ENCODE measurements at places on chromosomes 13 and 19.

GRCh38 chr13:93847162-93847561, 620.6 kb downstream of the GPC6 start:
- no peak for DNase-seq

- DNase-seq, result no peak
These were observed 99.2 kb downstream of the RFC3 start for GRCh38 chr13:33917190-33917589.

DNA sequence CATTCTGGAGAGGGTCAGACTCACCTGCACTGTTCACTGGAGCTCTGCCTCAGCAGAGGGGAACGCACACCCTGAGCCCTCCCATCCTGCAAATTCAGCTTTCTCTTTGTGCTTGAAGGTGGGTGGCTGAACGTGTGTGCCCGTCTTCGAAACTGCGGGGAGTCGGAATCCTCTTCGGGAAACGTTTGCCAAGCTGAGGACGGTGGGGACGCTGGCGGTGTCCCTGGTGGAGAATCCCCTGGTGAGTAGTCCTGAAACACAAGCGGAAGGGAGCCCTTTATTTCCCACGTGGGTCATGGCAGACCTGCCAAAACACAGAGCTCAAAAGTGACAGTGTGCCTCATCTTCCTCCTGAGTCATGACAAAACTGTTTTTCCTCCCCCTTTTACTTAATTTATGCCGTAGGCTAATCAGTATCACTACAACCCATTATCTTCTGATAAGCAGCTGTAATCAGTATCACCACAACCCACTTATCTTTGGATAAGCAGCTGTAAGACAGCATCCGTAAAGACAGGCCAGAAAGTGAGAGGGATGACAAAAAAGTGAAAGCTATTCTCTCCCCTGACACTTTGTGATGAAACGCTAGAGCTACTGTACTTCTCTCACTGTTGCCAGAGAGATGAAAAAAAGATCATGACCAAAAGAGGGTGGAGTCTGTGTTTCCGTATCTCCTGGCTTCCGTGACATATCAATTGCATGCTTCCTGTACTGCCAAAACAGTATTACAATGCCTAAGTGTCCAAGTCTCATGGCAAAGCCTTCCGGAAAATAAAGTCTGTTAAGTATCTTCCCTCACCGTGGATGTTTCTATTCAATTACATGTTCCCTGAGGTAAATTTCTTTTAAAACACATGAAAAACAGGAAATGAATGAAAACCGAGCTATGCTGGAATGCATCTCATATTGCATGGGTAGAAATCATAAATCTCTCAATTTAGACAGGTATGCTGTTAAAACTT, 155.5 kb downstream of the TBC1D4 start:
- DNase-seq, result peak; percentile 36

- no peak for DNase-seq
These were observed 517.4 kb downstream of the RFC3 start for GRCh38 chr13:34335014-34336007.

GRCh38 chr19:7654401-7654800, 14.4 kb upstream of the RETN start:
- no peak for DNase-seq

DNA sequence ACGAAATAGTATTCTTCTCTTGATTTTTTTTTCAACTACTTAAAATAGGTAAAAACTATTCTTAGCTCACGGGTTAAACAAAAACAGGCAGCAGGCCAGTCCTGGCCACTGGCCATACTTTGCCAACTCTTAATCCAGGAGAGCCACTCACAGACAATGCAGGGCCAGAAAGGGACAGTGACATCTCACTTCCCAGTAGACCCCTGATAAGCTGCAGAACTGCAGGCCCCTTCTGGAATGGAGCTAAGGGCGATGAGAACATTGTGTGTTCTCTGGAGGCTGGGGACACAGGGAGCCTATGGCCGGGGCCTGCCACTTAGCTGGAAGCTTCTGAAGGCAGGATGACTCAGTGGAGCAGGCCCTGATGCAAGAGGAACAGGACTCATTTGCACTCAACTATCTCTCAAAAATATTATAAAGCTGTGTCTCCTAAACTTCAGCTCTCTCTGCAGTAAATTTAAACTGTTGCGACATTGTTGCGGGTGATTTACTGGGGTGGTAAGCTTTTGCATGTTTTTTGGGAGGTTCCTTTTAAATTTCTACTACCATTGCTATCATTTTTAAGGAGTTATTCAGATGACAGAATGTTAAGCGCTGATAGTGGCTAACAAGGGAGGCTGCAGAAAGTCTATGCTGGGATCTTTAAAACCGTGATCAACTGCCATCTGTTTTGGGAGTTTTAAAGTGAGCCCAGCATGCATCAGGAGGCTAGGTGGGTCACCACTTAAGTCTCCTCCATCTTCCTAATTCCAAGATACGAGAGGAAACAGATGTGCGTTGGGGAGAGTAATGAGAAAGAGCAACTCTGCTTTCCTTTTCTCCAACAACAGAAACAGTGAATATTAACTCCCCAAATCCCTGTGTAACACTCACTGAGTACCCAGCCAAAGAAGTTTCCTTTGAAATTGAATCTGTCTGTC, 33.2 kb upstream of the KATNAL1 start:
- no peak for DNase-seq

GRCh38 chr19:46489445-46490272, 6.0 kb downstream of the PNMA8B start:
- DNase-seq, result no peak

- no peak for DNase-seq
These were observed 128.3 kb upstream of the LSM14A start for GRCh38 chr19:34044021-34044420.

GRCh38 chr13:65642996-65643395, 1587.1 kb downstream of the PCDH9 start:
- no peak for DNase-seq

GRCh38 chr19:27773318-27774094, 1439.4 kb downstream of the UQCRFS1 start:
- no peak for DNase-seq

DNA sequence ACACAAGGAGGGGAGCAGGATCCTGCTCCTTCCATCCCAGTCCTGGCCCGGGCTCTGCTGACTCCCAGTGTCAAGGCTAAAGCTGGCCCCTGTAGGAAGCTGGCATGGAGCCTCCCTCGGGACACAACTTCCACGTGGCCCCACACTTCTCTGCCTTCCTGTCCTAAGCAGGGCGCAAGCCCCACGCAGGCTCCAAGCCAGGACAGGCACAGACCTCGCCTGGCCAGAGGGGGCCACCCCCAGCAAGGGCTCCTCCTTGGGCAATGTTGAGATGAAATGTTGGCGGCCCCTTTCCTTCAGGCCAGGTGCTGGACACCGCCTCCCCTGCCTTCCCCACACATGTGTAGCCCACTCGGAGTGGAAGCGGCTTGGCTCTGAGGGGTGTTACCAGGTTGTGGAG, 66.6 kb downstream of the COL4A1 start:
- DNase-seq, result no peak

GRCh38 chr13:78022164-78022877, 103.7 kb upstream of the EDNRB start:
- no peak for DNase-seq

GRCh38 chr13:95644601-95645052, at the start of gene DZIP1:
TSS of gene DZIP1 (minus strand) at chr13:95644706. CDS start at chr13:95642029, 2,677 bp downstream.
- DNase-seq, result no peak

- DNase-seq, result no peak
These were observed 102.3 kb upstream of the ABCC4 start for GRCh38 chr13:95403349-95404140.

GRCh38 chr13:113129921-113130750, 7.5 kb downstream of the F10 start:
- DNase-seq, result no peak

DNA sequence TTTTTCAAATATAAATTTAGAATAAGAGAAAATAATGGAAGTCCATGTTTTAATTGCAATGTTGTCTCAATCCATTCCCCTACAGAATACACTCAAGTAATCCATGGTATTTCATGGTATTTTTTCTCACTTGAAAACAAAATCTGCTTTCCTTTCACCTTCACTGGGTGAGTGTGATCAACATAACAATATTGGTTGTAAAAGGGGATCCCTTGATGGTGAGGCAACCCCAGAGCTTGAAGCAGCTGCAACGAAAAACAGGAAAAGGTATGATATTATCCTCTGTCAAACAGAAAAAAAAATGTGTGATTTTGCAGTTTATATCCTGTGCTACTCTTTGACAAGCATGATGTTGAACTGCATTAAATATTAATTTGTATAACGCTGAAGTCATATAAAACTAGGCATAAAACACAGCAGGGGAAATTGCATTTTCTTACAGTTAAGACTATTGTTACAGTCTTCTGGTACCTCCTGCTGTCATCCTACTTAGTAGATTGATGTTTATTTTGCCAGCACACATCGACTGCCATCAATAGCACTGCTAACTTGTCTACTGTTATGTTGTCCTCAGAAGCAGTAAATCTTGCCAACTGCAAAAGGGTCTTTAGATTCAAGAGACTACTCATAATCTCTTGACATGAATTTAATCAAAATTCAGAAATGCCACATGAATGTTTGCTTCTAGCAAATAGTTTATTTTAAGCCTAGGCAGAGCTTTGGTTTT, 373.1 kb upstream of the MIR17HG start:
- no peak for DNase-seq

DNA sequence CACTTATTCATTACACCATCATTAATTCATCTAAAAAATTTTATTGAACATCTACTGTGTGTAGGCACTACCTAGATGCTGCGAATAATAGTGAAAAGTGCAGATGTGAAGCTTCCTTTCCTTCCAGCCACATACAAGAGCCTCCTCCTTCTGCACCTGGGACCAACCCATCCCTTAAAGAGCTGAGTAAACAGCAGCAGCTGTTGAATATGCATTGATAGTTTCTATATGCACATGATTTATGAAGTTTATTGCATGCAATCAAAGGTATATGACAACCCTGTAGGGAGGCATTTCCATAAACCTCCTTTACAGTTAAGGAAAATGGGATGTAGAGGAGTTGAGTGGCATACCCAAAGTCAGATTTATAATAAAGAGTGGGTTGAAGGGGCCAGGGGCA, 110.3 kb upstream of the IPO5 start:
- no peak for DNase-seq

DNA sequence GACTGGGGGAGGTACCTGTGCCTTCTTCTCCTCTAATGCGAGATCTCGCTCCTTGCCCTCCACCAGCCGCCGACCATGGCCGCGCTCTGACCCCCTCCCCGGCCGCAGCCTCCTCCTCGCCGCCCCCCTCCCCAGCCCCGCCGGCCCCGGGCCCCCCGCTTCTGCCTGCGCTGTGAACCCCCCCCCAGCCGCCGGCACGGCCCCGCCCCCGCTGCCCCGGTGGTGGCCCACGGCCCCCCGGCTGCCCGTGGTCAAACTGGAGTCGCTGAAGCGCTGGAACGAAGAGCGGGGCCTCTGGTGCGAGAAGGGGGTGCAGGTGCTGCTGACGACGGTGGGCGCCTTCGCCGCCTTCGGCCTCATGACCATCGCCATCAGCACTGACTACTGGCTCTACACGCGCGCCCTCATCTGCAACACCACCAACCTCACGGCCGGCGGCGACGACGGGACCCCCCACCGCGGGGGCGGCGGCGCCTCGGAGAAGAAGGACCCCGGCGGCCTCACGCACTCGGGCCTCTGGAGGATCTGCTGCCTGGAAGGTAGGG, at the start of gene CACNG8:
Gene CACNG8, plus strand, starts transcription at position 51 of the 545 bp plus-strand sequence.
- DNase-seq, result no peak

- peak; percentile 18 for DNase-seq
These were observed 475 bp downstream of the MRPL57 start for GRCh38 chr13:21176982-21177284.

DNA sequence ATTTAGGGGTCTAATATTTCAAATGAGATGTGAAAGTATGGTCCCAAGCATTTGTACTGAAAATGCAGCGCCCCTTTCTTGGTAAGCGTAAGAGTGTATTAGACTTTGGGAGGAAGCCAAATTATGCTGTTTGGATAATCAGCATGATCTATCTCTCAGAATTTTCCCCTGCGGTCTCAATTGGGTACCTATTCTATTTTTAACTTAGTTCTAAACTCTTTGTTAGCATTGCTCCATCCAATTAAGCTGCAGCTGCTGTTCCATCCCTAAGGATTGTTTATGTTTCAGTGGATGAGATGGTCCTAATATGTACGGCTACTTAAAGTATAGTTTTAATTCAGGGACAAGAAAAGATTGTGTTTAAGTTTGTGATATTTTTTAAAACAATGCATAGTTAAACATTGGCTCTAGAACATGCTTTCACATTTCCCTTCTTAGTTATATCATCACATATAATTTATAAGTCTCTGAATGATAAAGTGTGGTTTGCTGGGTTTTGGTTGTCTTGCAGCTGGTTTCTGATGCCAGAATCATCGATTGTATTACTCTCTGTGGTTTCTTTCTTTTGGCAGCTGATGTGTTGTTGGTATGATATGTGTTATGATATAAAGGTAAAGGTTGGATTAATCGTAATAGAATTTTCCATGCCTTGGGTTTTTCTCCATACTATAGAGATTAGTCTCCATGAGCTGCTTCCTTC, 15.0 kb downstream of the POLR1D start:
- DNase-seq, result no peak

GRCh38 chr13:59157181-59157580, 1006.5 kb downstream of the DIAPH3 start:
- no peak for DNase-seq

DNA sequence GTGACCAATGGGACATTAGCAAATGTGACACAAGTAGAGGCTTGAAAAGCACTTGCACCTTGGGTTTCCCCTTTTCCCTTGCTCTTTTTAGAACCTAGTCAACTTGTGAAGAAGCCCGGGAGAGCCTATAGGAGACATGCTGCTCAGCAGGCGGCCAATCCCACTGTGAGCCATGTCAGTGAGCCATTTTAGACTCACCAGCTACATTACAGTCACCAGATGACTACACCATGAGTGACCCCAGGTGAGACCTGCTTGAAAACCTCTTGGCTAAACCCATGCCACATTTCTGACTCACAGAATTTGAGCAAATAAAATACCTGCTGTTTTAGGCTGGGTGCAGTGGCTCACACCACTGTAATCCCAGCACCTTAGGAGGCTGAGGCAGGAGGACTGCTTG, 317.5 kb downstream of the KLF12 start:
- no peak for DNase-seq

- DNase-seq, result peak; percentile 63
These were observed 1.5 kb upstream of the HCN2 start for GRCh38 chr19:588093-588740.

DNA sequence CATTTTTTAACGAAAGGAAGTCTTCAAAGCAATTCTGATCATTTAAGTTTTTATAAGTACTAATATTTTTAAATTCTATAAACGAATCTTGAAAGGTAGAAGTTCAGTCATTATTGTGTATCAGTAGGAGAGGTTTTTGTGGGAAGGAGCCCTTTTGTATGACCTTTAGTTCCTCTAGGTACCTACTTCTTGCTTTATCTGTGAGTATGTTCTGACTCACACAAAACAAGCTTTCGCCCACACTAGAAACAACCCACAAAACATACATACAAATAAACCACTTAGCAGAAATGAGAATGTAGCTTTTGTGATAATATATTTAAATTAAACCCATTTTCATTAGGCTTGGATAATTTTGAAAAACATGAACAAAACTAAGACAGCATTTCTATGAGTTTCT, 27.8 kb downstream of the ERCC5 start:
- DNase-seq, result no peak
